ENCODE measurements at places on chromosomes 11 and 22. TPM values are rescaled to one million over a fixed set of nuclear protein-coding genes. Genes with fewer than 3 reads are reported as not detected.

DNA sequence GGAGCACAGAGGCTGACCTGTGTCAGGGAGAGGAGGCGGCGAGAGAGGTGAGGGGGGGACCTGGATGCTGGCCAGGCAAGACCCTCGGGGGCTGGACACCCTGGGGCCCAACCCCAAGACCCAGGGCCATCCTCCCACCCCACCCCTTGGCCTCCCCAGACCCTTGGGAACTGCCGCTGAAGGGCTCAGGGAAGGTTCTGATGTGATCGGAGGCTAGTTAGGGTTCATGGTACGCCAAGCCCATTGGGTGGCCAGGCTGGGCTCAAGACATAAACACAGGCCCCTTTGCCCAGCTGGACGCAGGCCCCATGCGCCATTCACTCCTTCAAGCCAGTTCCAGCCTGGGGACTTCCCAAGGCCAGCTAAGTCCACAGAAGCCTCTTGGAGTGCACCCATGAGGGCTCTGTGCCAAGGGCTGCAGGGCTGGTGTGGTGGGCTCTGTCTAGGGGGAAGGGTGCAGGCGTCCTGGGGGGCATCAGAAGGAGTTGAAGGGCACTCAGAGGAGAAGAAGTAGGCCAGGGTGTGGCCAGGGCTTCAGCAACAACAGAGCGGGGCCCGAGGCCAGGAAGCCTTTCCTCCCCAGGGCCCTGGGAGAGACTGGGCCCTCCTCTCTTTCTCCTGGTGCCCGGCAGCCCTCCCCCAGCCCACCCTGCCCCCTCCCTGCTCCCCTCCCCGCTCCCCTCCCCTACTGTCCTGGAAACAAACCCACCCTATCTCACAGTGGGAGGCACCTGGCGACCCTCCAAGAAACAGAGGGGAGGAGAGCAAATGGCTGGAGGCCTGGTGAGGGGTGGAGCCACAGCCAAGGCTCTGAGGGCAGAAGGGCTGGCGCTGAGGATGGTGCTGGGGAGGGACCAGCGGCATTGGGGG is 12.9 kb downstream of the TSPAN32 start:
- no peak for DNase-seq

Gene RBFOX2
- total RNA-seq = 55.4 TPM

GRCh38 chr11:29208117-29208516 is 808.7 kb downstream of the KCNA4 start:
- no peak for DNase-seq

Gene PIH1D2
- 2.6 TPM for total RNA-seq

Gene MPZL2
- not detected for total RNA-seq

DNA sequence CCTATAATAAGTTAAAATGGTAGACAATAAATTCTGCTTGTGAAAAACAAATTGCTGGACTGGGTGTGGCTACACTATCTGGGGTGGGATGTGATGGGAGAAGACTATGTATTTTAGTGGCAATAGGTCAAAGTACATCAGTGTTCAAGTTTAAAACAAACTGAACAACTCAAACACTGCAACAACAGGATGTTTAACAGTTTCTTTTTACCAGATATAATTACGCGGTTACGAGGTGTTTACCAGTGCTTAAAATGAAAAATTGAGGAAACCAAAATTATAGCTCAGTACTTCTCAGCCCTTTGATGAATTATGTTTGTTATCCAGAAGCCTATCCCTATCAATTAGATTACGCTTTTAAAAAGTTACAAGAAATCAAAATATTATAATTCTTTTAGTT is 3.2 kb downstream of the PRDM10 start:
- no peak for DNase-seq

All from OCI-LY7 (cell line).